ENCODE measurements at places on chromosomes 3 and 15.

GRCh38 chr3:72116226-72116625 lies 331.3 kb upstream of the PROK2 start:
- no peak for DNase-seq

GRCh38 chr15:96345560-96346399 lies 15.3 kb downstream of the NR2F2 start:
- peak; percentile 70 for DNase-seq

DNA sequence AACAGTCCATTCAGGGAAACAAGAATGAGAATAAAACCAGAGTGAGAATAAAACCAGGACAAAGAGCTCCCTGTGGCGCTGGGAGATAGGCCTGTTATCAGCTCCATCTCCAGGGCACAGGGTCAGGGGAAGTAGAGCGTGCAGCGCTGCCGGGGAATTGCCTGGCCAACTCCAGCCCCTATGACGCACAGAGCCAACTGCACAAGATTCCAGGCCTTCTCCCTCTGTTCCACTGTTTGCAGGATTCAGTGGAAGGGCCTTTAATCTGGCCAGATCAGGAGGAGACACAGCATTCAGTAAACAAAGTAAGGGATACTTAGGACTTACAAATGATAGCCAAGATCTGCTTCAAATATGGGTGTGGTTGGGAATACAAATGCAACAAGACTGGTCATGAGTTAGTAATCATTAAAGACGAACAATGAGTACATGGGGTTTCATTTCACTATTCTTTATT lies 49.4 kb downstream of the ITGB5 start:
- no peak for DNase-seq

GRCh38 chr3:172046268-172046915 lies 7.0 kb downstream of the FNDC3B start:
- DNase-seq, result no peak

DNA sequence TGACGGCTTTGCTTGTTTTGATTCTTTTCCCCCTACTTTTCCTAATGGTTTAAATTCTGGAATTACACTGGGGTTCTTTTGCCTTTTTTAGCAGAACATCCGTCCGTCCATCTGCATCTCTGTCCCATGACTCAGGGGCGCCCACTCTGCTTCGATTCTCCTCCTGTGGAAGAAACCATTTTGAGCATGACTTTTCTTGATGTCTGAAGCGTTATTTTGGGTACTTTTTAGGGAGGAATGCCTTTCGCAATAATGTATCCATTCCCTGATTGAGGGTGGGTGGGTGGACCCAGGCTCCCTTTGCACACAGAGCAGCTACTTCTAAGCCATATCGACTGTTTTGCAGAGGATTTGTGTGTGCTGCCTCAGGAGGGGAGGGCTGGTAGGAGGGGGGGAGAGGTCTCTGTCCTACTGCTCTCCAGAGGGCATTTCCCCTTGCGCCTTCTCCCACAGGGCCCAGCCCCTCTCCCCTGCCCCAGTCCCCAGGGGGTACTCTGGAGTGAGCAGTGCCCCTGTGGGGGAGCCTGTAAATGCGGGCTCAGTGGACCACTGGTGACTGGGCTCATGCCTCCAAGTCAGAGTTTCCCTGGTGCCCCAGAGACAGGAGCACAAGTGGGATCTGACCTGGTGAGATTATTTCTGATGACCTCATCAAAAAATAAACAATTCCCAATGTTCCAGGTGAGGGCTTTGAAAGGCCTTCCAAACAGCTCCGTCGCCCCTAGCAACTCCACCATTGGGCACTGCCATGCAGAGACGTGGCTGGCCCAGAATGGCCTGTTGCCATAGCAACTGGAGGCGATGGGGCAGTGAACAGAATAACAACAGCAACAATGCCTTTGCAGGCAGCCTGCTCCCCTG lies 19.5 kb upstream of the BSN start:
- DNase-seq, result peak; percentile 82

- DNase-seq, result no peak
Measured at GRCh38 chr3:191721990-191722389, 261.0 kb downstream of the PYDC2 start.

DNA sequence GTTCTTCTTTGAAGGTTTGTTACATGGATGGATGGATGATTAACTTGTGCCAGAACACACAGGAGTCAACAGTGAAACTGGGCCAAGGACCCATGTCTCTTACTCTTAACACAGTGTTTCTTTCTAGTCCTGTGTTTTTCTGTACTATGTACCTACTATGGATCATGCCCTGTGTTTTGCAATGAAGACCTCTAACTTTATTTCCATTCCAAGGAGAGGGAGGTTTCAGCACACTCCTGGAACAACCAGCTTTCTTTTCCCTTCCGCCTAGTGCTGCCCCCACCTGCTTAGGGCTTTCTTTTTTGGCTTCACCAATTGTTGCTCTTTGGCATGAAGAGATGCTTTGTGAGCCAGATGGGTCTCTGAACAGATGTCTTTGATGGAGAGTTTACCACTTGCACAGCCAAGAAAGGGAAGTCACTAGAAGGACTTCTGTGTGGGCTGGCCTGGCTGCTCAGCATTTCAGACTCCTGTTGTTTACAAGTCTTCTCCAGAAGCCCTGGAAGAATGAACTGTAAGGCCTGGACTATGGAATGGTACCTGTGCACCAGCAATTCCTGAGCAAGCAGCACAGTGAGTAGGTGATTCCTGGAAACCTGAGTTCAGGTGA lies 44.5 kb downstream of the SNAPC5 start:
- DNase-seq, result no peak

DNA sequence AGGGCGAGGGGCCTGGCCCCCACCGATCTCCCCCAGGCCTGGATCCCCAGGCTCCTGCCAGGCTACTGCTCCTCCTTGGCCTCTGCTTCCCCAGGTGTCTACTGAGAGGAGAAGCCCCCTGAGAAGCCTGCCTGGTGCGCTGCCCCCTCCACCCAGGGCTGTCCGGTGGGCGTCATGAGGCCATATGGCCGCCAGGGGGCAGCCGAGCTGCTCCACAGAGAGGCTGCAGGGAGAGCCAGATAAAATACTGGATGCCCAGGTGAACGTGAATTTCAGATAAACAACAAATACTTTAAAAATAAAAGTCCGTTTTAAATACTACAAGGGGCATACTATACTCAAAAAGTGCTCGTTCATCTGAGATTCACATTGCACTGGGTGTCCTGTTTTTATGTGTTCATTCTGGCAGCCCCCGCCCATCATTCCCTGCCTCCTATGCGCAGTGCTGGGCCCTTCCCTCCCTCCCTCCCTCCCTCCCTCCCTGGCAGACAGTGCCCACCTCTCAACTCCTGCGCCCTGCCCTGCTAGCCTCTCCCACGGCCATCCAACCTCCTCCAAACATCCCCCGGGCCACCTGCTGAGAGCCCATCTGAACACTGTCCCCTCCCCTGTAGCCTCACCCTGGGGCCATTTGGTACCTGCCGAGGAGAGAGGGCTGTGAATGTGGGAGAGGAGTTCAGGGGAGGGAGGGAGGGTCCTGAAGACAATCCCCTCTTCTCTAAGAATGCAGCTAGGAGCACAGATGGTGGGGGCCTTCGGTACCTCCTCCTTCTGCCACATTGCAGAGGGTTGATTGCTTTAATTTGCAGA lies 29.6 kb downstream of the PSTPIP1 start:
- peak; percentile 76 for DNase-seq

DNA sequence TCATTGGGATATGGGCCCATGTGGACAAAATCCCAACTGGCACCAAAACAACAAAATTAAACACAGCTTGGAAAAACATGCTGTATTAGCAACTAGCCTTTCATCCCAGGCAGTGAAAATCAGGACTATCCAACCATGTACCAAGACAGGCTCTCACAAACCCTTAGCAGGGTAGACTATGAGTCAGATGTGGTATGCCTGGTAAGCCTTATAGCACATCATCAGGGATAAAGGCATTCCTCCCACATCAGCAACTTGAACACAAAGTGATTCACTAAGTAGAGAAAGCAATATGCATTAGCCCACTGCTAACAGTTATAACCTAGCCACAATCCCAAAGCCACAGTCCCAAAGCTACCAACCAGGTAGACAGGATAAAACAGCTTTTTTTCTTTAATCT lies 8.0 kb downstream of the CEP152 start:
- DNase-seq, result no peak

GRCh38 chr3:61736506-61736905 lies 175.1 kb downstream of the PTPRG start:
- DNase-seq, result no peak

DNA sequence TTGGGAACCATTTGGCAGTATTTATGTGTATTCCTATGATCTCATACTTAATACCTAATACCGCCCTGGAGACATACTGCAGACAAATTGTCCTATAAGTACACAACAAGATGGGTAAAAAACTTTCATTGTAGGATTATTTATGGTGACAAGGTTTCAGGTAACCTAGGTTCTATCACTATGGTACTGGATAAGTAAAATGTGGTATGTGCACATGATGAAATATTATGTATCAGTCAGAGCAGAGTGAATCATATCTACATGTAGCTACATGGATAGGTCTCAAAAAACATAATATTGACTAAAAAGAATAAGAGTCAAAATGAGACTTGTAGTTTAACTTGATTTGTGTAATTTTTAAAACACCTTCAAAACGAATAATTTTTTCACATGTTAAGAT lies 147.8 kb downstream of the LEKR1 start:
- DNase-seq, result no peak

DNA sequence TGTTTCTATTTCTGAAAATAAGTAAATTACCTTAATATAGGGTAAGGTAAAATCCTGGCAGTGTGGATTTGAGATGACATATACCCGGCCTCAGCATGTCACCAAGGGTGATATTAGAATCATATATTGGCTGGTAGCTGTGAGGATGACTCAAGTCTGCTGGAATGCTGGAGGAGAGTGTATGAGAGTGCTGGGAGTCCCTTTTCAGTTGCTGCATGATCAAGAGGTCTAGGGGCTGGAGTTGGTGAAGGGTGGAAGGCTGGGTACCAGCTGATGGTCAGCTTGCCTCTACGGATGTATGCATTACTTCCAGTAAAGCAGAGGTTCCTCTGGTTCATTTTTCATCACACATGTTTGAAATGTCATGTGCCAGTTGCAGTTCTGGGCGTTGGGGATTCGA lies 40.6 kb downstream of the SLC25A26 start:
- DNase-seq, result no peak

DNA sequence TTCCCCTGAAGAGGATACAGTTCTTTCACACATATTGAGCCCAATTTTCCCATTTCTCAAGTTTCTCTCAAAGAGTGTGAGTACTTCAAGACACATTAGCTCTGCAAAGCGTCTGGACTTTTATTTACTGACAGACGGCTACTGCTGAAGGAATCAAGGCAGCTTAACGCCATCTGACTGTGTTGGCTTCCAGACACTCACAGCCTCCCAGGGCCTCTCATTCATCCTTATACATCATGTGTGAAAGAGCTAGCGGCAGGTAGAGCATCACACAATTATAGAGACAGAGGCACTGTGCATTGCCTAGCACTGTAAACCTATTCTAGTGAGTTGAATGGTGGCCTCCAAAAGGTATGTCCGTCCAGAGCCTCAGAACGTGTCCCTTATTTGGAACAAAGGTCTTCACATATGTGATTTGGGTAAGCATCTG lies 284.1 kb upstream of the STT3B start:
- DNase-seq, result no peak

DNA sequence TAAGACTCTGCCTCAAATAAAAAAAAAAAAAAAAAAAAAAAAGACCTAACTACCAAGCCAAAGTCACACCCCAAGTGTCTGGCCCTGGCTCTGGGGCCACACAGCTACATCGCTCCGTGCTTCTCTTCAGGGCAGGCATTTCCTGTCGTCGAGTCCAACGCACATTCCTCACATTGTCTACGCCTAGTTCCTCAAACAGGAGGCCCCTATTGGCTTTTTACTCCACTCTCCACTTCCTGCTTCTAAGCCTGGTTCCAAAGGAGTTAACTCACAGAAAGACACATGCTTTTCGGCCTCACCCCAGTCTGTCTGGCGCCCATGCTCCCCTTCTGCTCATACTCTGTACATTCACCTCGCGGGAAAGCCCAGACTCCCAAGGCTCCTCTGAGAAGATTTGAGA lies 28.8 kb downstream of the KNG1 start:
- DNase-seq, result peak; percentile 85

DNA sequence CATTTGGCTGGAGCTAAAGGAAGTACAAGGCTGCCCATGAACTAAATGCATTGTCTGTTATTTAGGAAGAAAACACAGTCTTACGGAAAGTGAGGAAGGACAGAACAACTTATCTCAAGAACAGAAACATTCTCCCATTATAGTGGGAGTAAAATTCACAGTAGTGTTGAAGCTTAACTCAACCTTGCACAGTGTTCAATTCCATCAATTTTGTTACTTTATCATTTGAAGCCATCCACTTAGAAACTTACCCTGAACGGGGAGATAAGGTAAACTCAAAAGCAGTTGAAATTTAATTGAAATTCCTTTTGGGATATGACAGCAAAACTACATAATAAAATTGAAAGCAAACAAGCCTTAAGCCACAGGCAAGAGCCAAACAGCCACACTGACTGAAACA lies 186.9 kb downstream of the PCCB start:
- no peak for DNase-seq

DNA sequence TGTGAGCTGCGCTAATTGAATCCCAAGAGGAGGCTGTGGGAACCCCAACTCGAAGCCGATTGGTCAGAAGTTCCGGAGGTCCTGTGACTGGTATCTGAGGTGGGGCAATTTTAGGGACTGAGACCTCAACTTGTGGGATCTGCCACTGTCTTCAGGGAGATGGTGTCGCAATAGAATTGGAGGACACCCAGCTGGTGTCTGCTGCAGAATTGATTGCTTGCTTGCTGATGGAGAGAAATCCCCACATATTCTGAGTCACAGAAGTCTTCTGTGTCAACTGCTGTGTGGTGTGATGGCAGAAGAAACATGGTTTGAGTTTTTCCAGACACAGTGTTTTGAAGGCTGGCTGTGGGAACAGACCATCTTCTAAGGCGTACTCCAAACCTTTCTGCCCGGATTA lies 99.7 kb upstream of the PLXNA1 start:
- no peak for DNase-seq

DNA sequence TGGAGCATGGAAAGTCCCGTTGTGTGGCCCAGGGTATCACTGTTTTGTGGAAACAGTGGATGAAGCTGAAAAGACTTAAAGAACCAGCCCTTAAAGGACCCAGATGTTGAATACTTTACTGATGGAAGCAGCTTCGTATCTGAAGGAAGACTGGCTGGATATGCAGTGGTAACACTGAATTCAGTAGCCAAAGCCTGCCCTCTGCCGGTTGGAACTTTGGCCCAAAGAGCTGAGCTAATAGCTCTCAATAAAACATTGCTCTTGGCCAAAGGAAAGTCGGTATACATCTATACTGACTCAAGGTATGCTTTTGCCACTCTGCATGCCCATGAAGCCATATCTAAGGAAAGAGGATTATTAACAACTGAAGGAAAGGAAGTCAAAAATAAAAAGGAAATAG lies 885.4 kb downstream of the PDCD6IP start:
- peak; percentile 65 for DNase-seq

DNA sequence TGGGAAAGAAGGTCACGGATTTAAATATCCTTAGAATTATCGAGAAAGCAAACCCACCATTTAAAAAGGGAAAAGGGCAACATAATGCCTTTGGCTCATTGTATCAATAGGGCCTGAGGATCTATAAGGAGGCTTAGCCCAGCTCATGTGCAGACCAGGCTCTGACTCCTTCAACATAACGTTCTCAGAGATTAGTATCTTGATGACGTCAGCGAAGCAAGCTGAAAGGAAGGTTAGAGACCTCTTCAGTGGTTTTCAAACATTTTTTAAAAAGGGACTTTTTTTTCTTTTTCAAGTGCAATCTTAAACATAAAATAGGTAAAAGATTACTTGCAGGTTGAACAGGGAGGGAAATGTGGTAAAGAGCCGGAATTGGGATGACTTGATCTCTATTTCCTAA lies 463.9 kb upstream of the ADAMTS9 start:
- DNase-seq, result no peak

Measured in H9 (cell line).